Cortex of kidney (tissue), 1 donor: ENCODE measurements at places on chromosomes 6 and 20.

GRCh38 chr6:106114492-106114891 is 28.4 kb downstream of the PRDM1 start:
- DNase-seq: no peak

DNA sequence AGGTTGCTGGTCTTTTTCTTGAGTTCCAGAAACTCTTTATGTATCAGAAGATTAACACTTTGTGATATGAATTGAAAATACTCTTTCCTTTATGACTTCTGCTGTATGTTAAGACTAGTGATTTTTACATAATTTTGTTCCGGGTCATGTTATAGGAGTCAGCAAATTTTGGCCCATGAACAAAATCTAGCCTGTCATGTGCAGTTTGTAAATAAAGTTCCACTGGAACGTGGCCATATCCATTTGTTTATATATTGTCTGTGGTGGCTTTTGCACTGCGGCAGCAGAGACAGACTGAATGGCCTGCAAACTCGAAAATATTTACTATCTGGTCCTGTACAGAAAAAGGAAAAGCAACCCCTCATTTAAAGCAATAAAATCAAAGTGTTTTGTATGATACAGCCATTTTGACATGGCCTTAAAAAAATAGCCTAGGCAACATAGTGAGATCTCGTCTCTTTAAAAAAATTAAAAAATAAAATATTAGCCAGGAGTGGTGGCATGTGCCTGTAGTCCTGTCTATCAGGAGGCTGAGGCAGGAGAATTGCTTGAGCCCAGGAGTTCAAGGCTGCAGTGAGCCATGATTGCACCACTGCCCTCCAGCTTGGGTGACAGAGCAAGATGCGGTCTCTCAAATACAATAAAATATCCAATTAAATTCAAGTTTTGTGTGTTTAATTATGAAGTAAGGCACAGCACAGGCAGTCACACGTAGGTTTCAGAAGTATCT is 36.9 kb downstream of the SNX9 start:
- no peak for DNase-seq

- DNase-seq: no peak
Measured at GRCh38 chr6:53461696-53462095, 83.2 kb downstream of the GCLC start.

- no peak for DNase-seq
Measured at GRCh38 chr6:162165479-162165878, 562.1 kb downstream of the PRKN start.

GRCh38 chr6:20626165-20626564 is 91.9 kb downstream of the CDKAL1 start:
- no peak for DNase-seq

DNA sequence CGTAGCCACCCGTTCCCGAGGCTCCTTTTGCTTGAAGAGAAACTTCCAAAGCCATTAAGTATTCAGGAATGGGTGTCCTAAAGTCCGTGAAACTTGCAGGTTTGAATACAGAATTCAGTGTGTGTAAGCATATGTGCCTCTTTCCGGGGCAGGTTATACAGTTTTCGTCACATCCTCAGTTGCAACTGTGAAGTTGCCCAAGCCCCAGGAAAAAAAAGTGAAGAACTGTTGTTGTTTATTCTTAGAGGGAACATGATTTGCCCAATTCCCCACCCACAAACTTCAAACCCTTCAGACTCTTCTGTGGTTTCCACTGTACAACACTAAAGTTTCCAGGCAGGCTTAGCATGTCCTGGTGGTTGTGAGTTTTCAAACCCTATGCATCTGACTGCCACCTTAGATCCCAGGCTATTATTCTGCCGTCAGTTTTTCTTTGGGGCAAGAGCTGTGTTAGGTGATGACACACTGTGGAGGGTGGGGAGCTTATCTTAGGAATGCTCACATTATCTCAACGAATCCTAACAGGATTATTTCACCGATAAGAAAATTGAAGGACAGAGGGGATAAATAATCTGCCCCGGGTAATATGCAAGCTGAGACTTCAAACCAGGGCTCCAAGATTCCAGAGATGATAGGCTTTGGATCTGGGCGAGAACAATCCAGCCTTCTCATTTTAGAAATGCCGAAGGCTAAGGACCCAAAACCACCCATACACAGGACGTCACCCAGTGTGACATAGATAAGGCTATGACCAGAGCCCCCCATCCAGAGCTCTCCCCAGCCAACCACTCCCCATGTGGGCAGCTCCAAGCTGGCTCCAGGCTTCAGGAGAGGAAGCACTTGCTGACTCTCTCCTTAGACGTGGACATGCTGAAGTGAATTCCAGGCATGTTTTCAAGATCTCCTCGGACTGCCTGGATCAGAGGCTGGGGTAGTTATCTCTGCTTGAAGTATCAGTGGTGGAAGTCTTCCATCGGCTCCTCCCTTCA is 81.7 kb upstream of the AFDN start:
- DNase-seq: no peak

GRCh38 chr6:122953766-122954165 is 42.3 kb upstream of the CLVS2 start:
- DNase-seq: no peak

GRCh38 chr6:158919865-158920264 is 80.1 kb downstream of the RSPH3 start:
- no peak for DNase-seq
